ENCODE measurements at places on chromosomes 3 and 15.

- DNase-seq = no peak
Observed at GRCh38 chr3:190155752-190156151, 35.1 kb upstream of the P3H2 start.

DNA sequence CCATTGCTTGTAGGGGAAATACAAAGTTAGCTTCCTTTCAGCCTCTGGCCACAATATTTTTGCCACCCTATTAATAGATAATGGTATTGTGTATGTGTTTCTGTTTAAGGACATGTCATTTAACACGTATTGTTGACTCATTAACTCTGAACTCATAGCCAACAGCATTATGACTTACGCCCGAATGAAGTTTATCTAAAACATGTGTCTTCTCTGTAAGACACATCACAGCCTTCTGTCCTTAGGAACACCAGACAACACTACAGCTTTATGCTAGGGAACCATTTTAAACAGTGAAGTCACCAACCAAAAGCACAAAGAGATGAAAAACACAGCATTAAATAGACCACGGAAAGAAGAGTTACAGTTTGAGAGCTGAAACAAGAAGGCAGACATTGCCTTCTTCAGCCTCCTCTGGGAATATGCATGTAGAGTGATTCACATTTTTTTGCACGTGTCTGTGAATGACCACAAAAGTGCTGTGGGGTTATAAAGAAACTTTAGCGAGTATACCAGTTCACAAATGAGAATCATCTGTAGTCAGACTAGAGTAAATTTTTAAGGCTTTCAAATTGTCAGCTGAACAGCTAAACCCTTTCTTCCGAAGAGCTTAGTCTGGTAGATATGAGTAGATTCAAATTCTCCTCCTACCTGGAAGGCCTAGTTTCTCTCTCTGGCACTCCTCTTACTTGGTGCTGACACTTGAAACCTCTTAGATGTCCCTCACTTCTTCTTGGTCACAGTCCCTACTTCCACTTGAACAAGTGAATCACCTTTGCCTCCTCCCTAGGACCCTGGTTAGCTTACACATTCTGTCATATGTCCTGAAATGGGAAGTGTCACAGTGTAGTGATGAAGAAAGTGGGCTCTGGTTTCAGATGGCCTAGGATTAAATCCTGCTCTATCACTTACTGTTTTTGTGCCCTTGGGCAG, 32.2 kb downstream of the MCTP2 start:
- DNase-seq = no peak

DNA sequence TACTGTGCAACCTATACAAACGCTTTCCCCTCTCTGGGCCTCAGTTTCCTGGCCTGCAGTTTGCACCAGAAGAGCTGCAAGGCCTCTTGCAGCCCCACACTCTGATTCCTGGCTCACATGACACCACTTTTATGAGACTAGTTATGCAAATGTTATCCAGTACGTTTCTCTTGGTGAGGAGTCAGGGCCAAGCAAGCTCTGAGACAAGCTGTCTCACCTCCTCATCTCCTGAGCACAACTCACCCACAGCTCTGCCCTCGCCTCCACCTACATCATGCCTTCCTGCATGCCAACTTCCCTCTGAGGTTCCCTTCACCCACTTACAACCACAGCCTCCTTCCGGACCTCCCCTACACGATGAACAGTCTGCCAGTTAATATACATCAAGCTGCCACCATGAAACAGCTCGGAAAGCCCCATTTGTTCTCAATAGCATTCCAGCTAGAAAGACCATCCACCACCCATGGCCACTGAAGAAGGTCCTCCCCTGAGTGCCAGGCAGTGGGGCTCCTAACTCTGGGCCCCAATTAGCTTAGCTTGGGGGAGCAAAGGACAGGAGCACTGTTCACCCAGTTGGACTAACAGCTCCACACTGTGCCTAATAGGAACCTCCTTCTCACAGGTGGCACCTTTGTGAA, 25.0 kb downstream of the CRYGS start:
- no peak for DNase-seq

GRCh38 chr3:127997961-127998360, 54.3 kb upstream of the SEC61A1 start:
- no peak for DNase-seq

Data from HTR-8/SVneo (cell line).